ENCODE measurements at places on chromosomes 7 and 10.

- no peak for DNase-seq
These were observed 9.5 kb downstream of the PPA1 start for GRCh38 chr10:70223728-70224127.

- DNase-seq = no peak
These were observed 45.8 kb downstream of the XPNPEP1 start for GRCh38 chr10:109877546-109877945.

- DNase-seq = no peak
These were observed 16.8 kb downstream of the LIPM start for GRCh38 chr10:88819290-88819689.

- no peak for DNase-seq
These were observed 323.5 kb downstream of the PHF14 start for GRCh38 chr7:11297126-11297625.

DNA sequence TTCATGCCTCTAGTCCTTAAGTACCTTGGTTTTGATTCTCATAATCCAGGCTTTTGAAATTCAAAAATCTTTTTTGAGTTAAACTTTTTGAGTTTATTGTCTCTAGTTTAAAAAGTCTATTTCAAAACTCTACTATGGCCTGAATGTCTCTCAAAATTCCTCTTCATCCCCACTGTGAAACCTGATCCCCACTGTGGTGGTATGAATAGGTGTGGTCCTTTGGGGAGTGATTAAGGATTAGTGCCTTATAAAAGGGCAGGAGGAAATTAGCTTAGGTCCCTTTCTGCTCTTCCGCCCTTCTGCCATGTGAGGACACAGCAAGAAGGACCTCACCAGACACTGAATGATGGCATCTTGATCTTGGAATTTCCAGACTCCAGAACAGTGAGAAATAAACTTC, 44.1 kb upstream of the JAZF1 start:
- DNase-seq = no peak
